CD4-positive, CD25-positive, alpha-beta regulatory T cell (primary cell): ENCODE measurements at places on chromosomes 6 and 20. TPM values are rescaled to one million over a fixed set of nuclear protein-coding genes. Genes with fewer than 3 reads are reported as not detected.

- no peak for DNase-seq
Measured at GRCh38 chr6:31728767-31729514, at the start of gene DDAH2. DDAH2 (minus strand) TSS chr6:31729299; CDS start chr6:31729161, 138 bp downstream.

GRCh38 chr6:5082487-5083306 lies 2.4 kb upstream of the PPP1R3G start:
- no peak for DNase-seq

- DNase-seq = no peak
Measured at GRCh38 chr6:2237001-2237400, 8.4 kb downstream of the GMDS start.

DNA sequence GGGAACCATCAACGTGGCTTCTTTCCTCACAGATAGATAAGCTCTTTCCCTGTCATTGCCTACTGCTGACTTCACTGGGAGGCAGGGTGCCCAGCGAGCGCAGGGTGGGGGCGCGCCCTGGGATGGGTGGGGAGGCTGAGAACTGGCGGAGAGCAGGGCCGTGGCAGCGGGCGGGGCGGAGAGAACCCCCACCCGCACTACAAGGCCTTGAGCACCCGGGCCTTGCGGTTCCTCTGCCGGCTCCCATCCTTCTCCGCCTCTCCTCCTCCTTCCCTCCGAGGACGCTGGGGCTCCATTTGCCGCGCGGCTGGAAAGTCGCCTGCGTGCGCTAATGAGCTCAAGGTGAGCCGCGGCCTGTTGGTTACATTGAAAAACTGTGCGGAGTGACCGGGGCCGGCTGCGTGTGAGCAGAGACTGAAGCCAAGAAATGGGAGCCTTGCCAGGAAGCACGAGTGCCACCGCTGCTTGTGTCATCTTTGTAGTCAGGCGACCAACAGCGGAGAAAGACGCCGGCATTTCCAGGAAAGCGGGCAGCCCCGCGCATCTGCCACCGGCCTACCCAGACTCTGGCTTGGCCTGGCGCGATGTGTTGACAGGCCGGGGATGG lies 963.5 kb upstream of the SLC35B3 start:
- no peak for DNase-seq

- peak; percentile 48 for DNase-seq
Measured at GRCh38 chr6:156912431-156912830, 135.3 kb downstream of the ARID1B start.

DNA sequence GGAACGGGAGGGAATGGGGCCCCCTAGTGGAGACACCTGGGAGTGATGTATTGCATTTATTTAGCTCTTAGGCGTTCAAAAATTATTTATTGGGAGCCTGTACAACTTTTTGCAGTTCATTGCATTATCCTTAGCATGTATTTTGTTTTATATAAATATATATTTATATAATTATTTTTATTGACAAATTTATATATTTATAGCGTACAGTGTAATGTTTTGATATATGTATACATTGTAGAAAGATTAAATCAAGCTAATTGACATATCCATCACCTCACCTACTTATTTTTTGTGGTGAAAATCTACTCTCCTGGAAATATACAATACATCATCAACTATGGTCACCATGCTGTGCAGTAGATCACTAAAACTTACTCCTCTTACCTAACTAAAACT lies 975 bp downstream of the SIRT5 start:
- DNase-seq = no peak

- DNase-seq = no peak
Measured at GRCh38 chr6:107620732-107621131, 130.8 kb downstream of the SOBP start.

- peak; percentile 73 for DNase-seq
Measured at GRCh38 chr20:381581-382290, 1.2 kb downstream of the TRIB3 start.

GRCh38 chr20:48416002-48416401 lies 411.8 kb downstream of the PREX1 start:
- DNase-seq = no peak

Gene SIRPG
- total RNA-seq = 49.6 TPM

Gene MTG2
- total RNA-seq = 17.5 TPM
